ENCODE measurements at places on chromosomes 4 and X. TPM values are rescaled to one million over a fixed set of nuclear protein-coding genes. Genes with fewer than 3 reads are reported as not detected.
A peak's percentile ranks its signal among the peaks of the same experiment; 100 is the strongest.

DNA sequence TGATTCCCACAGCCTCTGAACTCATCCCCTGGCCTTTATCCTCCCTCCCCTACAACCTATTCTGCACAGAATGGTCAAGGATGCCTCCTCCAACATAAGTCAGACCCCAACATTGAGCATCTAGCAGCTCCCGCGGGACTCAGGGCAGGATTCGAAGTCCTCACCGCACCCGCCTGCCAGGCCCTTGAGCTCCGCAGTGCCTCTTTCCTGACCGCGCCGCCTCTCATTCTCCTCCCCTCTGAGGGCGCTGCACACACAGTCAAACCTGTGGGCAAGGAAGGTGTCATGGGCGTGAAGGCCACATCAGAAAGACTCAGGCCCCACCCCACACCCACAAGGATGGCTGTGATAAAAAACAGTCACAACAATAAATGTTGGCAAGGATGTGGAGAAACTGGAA lies 84.1 kb downstream of the CPZ start:
- no peak for DNase-seq
- H3K4me3 ChIP-seq = no peak overlapping the region
- H3K36me3 ChIP-seq = no peaks in the 10 kb centered on the region
- no peaks in the 10 kb centered on the region for H3K4me1 ChIP-seq
- H3K27me3 ChIP-seq = no peaks in the 10 kb centered on the region
- no peak overlapping the region for H3K27ac ChIP-seq

- no peak overlapping the region for H3K27ac ChIP-seq
- no peak for DNase-seq
- H3K4me3 ChIP-seq = no peak overlapping the region
- H3K27me3 ChIP-seq = no peaks in the 10 kb centered on the region
Measured at GRCh38 chrX:15254852-15255251, 15.0 kb downstream of the ASB9 start.

DNA sequence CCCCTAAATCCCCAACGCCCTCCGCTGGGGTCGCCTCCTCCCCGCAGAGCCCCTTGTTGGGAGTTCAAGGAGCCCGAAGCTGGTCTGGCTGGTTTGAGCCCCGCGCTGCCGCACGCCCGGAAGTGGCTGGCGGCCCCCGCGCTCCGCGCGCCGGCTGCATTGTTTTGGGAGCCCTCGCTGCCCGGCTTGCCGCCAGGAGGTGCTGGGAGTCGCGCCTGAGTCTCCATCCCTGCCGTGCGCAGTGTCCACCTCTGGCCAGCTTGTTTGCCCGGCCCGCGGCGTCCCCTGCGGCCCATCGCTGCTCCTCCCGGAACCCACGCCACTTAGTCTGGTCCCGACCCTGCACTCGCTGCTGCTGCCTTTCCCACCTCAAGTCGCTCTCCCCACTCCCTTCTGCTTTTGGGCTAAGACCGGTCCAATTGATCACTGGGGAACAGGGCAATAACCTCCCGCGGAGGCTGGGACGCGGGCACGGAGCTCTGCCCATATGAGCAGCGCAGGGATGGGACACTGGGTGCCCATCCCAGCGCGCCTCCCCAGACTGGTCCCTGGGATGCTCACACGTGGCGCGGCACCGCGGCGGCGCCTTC lies 2.2 kb upstream of the SFRP2 start:
- peaks cover 33% of the 10 kb centered on the region for H3K27me3 ChIP-seq
- H3K4me1 ChIP-seq = peaks cover 33% of the 10 kb centered on the region
- H3K4me3 ChIP-seq = no peak overlapping the region
- DNase-seq = no peak

- no peak for DNase-seq
- no peaks in the 10 kb centered on the region for H3K36me3 ChIP-seq
- H3K27ac ChIP-seq = no peak overlapping the region
Measured at GRCh38 chrX:132837967-132838366, 120.5 kb downstream of the HS6ST2 start.

- H3K4me3 ChIP-seq = no peak overlapping the region
- H3K27me3 ChIP-seq = no peaks in the 10 kb centered on the region
- H3K27ac ChIP-seq = no peak overlapping the region
Measured at GRCh38 chrX:68511255-68511654, 12.4 kb downstream of the YIPF6 start.

DNA sequence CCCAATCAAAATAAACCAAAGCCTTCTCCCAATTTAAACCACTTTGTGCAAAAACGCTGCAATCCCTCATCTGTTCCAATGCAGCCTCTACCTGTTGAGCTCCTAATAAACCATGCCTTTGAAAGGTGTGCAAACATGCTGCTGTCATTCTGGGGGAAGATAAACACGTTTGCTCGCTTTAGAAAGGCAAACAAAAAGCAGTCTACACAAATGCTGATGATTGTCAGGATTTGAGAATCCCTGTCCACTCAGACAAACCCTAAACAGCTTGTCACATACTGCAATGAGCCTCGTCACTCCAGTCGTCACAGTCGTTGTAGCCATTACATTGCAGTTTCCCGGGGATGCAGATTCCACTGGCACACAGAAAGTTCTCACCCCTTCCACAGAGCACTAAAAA lies 145.2 kb downstream of the CORIN start:
- no peak overlapping the region for H3K27ac ChIP-seq
- no peaks in the 10 kb centered on the region for H3K4me1 ChIP-seq
- no peak for DNase-seq
- H3K27me3 ChIP-seq = no peaks in the 10 kb centered on the region
- H3K4me3 ChIP-seq = no peak overlapping the region

- DNase-seq = no peak
- no peaks in the 10 kb centered on the region for H3K4me1 ChIP-seq
- no peaks in the 10 kb centered on the region for H3K36me3 ChIP-seq
- no peak overlapping the region for H3K4me3 ChIP-seq
Measured at GRCh38 chr4:133719098-133719497, 482.5 kb downstream of the PABPC4L start.

DNA sequence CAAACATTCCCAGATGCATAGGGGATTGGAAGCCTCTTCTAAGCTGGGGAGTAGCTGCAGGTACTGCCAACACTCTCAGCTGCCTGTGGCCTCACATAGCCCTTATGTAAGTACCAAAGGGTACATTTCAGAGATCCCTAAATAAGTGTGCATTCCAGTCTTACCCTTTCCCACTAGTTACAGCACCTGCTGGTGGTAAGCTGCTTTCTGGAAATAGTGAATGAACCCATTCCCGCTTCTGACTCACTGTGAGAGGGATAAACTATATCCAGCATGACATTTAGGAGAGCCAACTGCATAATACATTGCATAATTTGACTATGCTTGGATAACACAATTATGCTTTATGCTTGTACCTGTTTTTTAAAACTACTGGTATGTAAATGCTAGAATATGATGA lies 149.0 kb downstream of the FAM13A start:
- no peak for DNase-seq
- H3K27me3 ChIP-seq = no peaks in the 10 kb centered on the region
- H3K4me1 ChIP-seq = no peaks in the 10 kb centered on the region
- H3K36me3 ChIP-seq = no peaks in the 10 kb centered on the region
- H3K4me3 ChIP-seq = no peak overlapping the region
- no peak overlapping the region for H3K27ac ChIP-seq

DNA sequence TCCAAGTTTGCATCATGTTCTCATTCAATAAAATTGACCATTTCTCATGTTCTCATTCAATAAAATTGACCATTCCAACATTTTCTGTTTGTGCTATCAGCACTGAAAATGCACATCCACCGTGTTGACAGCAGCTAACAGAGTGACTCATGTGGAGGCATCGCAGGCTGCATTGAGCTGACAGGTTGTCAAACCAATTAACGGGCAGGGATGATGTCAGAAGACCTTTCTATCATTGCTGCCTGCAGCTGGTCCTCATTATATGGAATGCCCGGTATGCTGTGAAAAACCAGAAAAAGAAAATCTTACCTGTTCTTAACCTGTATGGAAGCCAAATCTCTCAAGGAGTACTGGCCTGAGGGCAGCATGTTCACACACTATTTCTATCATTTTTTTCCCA lies 202.0 kb downstream of the SMIM20 start:
- no peaks in the 10 kb centered on the region for H3K27me3 ChIP-seq
- no peak overlapping the region for H3K27ac ChIP-seq
- no peak overlapping the region for H3K4me3 ChIP-seq
- DNase-seq = no peak

- H3K27me3 ChIP-seq = no peaks in the 10 kb centered on the region
- no peak overlapping the region for H3K27ac ChIP-seq
- no peak for DNase-seq
- H3K36me3 ChIP-seq = no peaks in the 10 kb centered on the region
- H3K4me3 ChIP-seq = no peak overlapping the region
- no peaks in the 10 kb centered on the region for H3K4me1 ChIP-seq
Measured at GRCh38 chr4:155529716-155530115, 136.9 kb upstream of the GUCY1A1 start.

GRCh38 chr4:170652571-170652970 lies 562.8 kb upstream of the AADAT start:
- H3K27ac ChIP-seq = no peak overlapping the region
- no peak for DNase-seq
- no peak overlapping the region for H3K4me3 ChIP-seq
- H3K36me3 ChIP-seq = no peaks in the 10 kb centered on the region

DNA sequence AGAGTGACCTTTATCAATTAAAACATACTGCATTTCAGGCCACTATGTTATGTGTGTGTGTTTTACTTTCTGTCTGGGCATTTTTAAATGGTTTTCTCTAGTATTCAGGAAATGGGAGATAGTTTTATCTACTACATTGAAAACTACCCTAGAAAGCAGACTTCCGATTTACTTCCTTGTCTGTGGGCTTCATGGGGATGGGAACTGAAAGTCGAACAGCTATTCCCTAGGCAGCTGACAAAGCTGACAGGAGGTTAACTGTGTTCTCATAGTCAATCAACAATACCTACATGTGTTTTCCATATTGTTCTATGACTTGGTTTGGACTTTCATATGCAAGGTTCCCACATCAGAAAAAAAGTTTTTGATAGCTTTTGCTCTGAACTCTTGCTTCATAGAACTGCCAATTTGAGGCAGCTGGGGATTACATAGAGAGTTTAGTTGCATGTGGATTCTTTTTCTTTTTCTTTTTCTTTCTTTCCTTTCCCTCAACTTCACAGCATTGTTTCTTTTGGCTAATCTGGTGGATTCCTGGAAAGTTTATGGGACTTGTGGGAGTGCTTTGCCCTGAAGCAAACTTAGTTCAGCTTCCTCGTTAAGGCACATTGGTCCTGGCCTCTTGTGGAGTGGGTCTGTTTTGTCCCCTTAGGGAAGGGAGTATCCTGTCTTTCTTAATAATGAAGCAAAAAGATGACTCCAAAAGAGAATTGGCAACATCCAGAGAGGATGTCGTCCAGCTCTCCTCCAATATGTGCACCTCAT lies 327.1 kb upstream of the GIMD1 start:
- no peak for DNase-seq
- no peaks in the 10 kb centered on the region for H3K36me3 ChIP-seq
- no peak overlapping the region for H3K4me3 ChIP-seq
- no peak overlapping the region for H3K27ac ChIP-seq

GRCh38 chr4:154854362-154854761 lies 73.3 kb downstream of the RBM46 start:
- H3K36me3 ChIP-seq = no peaks in the 10 kb centered on the region
- H3K27me3 ChIP-seq = no peaks in the 10 kb centered on the region
- H3K4me1 ChIP-seq = no peaks in the 10 kb centered on the region
- H3K4me3 ChIP-seq = no peak overlapping the region
- no peak overlapping the region for H3K27ac ChIP-seq

DNA sequence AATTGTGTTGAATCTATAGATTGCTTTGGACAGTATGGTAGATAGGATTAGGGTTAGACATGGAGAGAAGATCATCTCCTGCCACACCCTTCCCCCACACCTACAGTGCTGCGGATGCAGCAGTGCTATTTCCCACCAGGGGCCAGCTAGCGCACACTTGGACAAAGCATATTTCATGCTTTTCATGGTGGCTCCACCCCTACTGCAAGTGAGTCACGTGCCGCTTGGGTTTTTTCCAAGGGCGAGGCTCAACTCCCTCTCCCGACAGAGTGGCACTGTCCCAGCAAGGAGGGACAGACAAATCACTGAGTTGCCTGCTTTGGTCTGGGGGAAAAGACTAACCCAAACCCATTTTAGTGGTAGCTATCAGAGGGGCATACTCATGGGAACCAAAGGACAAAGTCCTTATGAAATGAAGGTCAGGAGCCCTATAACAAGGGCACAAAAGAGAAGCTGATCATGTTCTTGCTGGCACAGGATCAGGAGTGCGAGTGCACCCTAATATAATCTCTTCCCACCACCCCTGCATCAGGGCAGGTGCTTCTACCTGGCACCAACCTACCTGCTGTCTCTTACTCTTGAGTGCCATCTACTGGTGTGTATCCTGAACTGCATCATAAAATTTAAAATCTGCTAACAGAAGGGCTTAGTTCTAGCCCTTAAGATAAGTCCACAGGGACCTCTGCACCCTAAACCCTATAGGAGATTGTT lies 55.1 kb upstream of the PGAM4 start:
- peak; percentile 29 for DNase-seq
- no peak overlapping the region for H3K4me3 ChIP-seq
- no peaks in the 10 kb centered on the region for H3K27me3 ChIP-seq

GRCh38 chr4:140689623-140690022 lies 66.6 kb downstream of the TBC1D9 start:
- H3K27me3 ChIP-seq = no peaks in the 10 kb centered on the region
- DNase-seq = no peak
- H3K4me1 ChIP-seq = no peaks in the 10 kb centered on the region
- H3K36me3 ChIP-seq = no peaks in the 10 kb centered on the region
- no peak overlapping the region for H3K4me3 ChIP-seq

- H3K36me3 ChIP-seq = no peaks in the 10 kb centered on the region
- H3K27me3 ChIP-seq = no peaks in the 10 kb centered on the region
- H3K4me3 ChIP-seq = no peak overlapping the region
- no peak for DNase-seq
- no peak overlapping the region for H3K27ac ChIP-seq
- no peaks in the 10 kb centered on the region for H3K4me1 ChIP-seq
Measured at GRCh38 chrX:110267874-110268273, 50.0 kb downstream of the AMMECR1 start.

GRCh38 chr4:90780193-90780592 lies 653.0 kb downstream of the CCSER1 start:
- no peak for DNase-seq
- H3K36me3 ChIP-seq = no peaks in the 10 kb centered on the region
- H3K27me3 ChIP-seq = no peaks in the 10 kb centered on the region
- H3K4me3 ChIP-seq = no peak overlapping the region
- H3K4me1 ChIP-seq = no peaks in the 10 kb centered on the region

GRCh38 chr4:151475035-151475714 lies 66.2 kb downstream of the FHIP1A start:
- H3K27ac ChIP-seq = no peak overlapping the region
- no peaks in the 10 kb centered on the region for H3K27me3 ChIP-seq
- no peak overlapping the region for H3K4me3 ChIP-seq
- no peaks in the 10 kb centered on the region for H3K4me1 ChIP-seq
- no peak for DNase-seq

Gene FAM156A
- 12.6 TPM for total RNA-seq

Gene KLF8
- 0.47 TPM for total RNA-seq

Gene COL4A6
- under 0.01 TPM for total RNA-seq

Gene UCP1
- not detected for total RNA-seq

Measured in liver (tissue), 10 donors.